Karpas-422 (cell line): ENCODE measurements at places on chromosomes 16 and 17.
A peak's percentile ranks its signal among the peaks of the same experiment; 100 is the strongest.

GRCh38 chr17:37147301-37147812 lies 198.6 kb downstream of the AATF start:
- DNase-seq, result peak; percentile 95

GRCh38 chr17:78970834-78971755 lies 8.6 kb downstream of the LGALS3BP start:
- peak; percentile 91 for DNase-seq

DNA sequence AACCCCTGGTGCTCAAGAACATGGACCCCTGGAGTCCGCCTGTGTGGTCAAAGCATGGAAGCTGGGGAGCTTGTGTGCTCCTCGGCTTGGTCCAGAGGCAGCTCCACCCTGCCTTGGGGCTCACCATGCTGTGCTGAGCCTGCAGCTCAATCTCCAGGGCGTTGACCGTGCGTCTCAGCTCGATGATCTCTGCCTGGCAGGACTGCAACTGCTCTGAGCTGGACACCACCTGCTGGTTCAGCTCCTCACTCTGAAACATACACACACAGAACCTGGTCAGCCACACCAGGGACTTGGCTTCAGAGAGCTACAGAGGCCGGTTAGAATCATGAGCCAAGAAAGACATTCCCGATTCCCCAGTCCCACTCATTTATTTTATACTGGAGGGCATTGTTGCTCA lies 2.7 kb downstream of the KRT35 start:
- no peak for DNase-seq

GRCh38 chr17:55134486-55135157 lies 130.1 kb upstream of the HLF start:
- no peak for DNase-seq

DNA sequence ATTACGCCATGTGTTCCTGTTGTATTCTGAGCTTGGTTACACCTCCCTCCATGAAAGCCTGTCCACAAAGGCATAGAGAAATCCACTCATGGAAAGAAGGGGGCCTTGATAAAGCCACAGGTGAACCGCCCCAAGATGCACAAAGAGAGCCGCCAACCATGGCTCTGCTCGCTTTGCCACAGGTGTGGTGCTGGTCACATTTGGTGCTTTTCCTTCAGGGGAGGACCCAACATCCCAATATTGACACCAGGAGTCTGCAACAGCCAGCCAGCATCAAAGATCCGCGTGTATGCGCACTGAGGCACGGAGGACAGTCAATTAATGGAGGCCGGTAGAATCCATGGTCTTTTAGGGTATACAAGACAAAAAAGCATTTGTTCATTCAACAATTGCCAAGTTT lies 7.3 kb downstream of the ABCA3 start:
- no peak for DNase-seq

- no peak for DNase-seq
Measured at GRCh38 chr16:58086381-58087208, 42.6 kb downstream of the CFAP20 start.

DNA sequence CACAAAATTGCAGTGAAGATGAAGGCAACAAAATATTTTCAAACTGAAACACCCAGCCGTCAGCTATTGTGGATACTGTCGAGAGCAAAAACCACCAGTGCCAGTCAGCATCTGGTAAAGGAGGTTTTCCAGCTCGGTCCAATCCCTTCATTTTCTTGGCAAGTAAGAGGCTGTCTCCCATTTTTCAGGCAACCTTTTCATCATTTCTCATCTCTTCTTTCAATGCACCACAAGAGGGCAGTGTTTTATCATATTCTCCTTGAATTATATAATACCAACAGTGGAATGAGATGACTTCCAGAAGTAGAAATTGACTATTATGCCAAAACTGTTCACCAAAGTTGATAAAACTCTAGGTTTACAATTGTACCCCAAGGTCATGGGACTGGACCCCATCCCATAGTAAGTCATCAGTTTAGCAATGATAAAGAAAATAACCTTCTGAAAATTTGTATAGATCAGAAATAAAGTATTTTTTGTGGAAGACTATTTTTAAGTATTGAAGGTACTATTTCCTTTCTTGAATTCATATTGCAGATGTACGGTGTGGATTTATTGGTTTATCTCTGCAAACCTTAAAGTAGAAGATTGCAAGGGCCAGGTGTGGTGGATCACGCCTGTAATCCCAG lies 16.8 kb downstream of the NQO1 start:
- DNase-seq, result peak; percentile 86

GRCh38 chr17:44314869-44315661 lies 6.7 kb downstream of the RUNDC3A start:
- DNase-seq, result peak; percentile 81

DNA sequence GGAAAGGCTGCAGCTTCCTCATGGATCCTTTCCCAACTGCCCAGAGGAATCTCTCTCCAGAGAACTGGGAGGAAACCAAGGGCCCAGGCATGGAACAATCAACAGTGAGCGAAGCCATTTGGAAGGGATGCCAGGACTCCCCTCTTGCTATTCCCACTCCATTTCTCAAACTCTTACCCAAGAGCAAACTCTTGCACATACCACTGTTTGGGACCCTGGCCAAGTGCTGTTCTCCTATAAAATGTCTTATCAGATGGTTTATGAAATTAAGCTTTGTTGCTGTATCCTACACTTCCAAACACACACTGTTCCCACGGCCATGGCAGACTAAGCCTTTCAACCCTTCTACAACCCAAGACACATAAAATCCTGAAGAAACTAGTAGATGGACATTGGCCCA lies 48.3 kb upstream of the AXIN2 start:
- no peak for DNase-seq

DNA sequence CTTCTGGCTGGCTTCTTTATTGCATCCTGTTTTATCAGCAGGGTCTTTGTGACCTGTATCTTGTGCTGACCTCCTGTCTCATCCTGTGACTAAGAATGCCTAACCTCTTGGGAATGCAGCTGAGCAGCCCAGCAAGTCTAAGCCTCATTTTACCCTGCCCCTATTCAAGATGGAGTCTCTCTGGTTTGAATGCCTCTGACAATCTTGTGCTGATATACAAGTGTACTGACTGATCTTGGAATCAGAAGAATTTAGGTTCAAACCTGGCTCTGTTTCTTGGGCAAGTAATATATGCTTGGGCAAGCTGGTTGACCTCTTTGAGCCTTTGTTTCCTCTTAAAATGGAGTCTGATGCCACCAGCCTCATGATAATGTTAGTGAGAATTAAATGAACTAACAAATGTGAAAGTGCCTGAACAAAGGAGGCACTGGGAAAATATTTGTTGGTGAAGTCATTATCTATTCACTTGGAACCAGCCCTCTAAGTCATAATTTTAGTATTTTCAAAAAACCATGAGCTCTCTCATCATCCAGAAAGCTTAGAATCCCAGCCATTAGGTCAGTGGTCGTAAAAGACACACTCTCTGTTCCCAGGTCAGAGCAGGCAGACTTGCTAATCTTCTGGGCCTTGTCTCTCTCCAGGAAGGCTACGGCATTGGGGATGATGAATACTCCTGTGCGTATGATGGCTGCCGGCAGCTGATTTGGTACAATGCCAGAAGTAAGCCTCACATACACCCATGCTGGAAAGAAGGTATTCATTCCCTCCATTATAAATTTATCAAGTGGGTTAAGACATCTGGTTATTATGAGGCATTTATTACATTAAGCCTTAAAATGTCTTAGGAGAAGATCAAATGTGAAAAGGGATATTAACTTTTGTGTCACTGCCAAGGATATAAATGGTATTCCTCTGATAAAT lies 18.1 kb upstream of the ARL2BP start:
- no peak for DNase-seq

- DNase-seq, result no peak
Measured at GRCh38 chr16:62638964-62639870, 603.0 kb upstream of the CDH8 start.

DNA sequence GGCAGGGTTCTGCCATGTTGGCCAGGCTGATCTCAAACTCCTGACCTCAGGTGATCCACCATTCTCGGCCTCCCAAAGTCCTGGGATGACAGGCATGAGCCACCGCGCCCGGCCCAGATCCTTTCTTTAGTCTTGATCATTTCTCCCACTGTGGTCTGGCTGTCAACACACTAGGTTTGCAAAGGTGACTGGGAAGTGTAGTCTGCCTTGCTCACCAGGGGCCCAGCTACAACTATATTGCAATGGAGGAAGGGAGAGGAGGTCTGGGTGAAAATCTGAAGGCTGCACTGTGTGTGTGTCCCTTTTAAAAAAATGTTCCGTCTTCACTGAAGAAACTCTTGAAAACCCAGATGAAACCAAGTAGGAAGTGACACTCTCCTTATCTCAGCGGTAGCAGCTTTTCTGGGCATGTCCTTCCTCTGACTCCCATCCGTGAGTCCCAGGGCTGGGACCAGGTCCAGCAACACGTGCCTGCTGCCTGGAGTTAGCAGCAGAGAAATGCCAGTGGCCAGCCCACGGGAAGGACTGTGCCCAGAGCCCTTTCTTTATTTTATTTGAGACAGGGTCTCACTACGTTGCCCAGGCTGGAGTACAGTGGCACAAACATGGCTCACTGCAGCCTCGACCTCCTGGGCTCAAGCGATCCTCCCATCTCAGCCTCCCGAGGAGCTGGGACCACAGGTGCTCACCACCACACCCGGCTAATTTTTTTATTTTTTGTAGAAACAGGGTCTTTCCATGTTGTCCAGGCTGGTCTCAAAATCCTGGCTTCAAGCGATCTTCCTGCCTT lies 17.8 kb upstream of the KIF19 start:
- DNase-seq, result no peak

GRCh38 chr17:40447148-40447644 lies 3.9 kb downstream of the IGFBP4 start:
- no peak for DNase-seq

DNA sequence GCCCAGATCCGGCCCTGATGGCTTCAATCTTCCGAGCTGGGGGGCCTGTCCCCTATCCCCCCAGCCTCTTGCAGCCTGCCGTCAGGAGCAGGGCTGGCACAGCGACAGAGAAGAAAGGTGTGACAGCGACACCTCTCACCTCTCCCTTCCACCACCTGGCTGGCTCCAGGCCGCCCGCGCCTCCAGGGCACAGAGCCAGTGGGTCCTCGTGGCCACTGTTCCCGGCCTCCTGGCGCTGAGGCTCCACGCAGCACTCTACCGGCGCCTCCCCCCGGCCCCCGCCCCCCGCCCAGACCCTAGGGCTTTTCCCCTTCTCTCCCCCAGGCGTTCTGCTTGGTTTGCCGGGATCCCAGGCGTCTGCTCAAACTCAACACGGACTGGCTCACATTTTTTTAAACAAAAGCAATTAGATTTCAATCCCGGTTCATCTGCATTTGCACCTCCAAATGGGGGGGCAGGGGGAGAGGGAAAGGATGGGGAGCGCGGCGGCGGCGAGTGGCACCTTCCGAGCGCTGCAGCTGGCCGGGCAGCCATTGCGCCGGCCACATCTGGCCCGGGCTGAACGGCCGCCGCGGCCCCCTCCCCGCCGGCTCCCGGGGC lies 12.8 kb upstream of the CBX8 start:
- no peak for DNase-seq

DNA sequence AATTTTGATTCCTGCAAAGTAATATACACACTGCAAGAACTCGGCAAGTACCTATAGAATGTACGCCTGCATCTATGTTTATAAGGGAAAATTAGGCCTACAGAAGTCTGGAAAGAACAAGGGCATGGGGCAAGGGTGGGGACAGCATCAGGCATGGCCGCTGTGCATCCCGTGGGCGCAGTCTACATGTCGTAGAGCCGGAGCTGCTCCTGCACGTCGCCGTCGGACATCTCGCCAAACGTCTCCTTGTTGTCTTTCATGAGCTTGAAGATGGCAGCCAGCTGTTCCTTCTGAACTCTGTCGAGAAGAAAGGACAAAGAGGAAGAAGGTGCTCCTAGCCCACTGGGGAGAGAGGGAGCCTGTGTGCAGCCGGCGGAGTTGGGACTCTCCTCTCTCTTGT lies 33.4 kb downstream of the MXRA7 start:
- no peak for DNase-seq

GRCh38 chr16:83458612-83459011 lies 349.2 kb upstream of the HSBP1 start:
- DNase-seq, result no peak

GRCh38 chr16:56980792-56981724 lies 8.3 kb upstream of the NLRC5 start:
- peak; percentile 92 for DNase-seq

DNA sequence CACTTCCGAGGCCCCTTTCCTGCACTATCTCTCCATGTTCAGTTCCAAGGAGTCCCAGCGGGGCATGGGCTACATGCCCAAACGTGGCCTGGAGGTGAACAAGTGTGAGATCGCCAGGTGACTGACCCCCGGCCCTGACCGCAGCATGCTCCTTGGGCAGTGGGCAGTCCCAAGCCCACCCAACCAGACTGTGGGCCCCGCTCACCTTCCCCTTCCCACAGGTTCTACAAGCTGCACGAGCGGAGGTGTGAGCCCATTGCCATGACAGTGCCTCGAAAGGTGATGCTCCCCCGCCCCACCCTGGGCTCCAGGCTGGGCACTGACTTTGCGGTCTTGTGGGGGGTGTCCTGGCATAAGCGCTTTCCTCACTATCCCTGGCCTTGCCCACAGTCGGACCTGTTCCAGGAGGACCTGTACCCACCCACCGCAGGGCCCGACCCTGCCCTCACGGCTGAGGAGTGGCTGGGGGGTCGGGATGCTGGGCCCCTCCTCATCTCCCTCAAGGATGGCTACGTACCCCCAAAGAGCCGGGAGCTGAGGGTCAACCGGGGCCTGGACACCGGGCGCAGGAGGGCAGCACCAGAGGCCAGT lies 4.7 kb downstream of the CORO1A start:
- DNase-seq, result no peak

GRCh38 chr17:57881783-57882351 lies 32.0 kb upstream of the MRPS23 start:
- DNase-seq, result no peak

- peak; percentile 80 for DNase-seq
Measured at GRCh38 chr16:82735673-82736091, 108.9 kb downstream of the CDH13 start.

GRCh38 chr17:56754523-56755208 lies 79.1 kb downstream of the C17orf67 start:
- DNase-seq, result no peak

- no peak for DNase-seq
Measured at GRCh38 chr16:82331974-82332750, 162.1 kb upstream of the MPHOSPH6 start.

GRCh38 chr17:77462553-77463497 lies 322.1 kb downstream of the SEC14L1 start:
- no peak for DNase-seq
